ENCODE measurements at places on chromosomes 5 and 9.

DNA sequence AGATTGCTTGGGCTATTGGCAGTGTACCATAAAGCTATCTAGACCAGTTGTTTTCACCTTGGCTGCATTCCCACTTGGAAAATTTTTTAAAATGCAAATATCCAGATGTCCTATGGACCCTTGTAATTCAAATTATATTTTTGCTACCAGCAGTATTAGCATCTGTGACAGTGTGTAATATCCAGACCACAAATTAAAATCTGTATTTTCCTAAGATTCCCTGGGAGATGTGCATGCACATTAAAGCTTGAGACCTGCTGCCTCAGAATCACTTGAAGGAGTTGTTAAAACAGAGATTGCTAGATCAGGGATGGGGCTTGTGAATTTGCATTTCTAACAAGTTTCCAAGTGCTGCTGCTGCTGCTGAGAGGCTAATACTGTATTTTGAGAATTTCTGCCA lies 381.2 kb upstream of the PDE4D start:
- DNase-seq: no peak

- DNase-seq: peak; percentile 25
Observed at GRCh38 chr9:135701959-135702721, at the start of gene KCNT1. TSS of gene KCNT1 (plus strand) at chr9:135702185. CDS start at chr9:135702259, 74 bp downstream.

GRCh38 chr5:108418197-108418596 lies 36.3 kb upstream of the FBXL17 start:
- DNase-seq: no peak

- DNase-seq: no peak
Observed at GRCh38 chr5:54552446-54552845, 34.9 kb downstream of the SNX18 start.

DNA sequence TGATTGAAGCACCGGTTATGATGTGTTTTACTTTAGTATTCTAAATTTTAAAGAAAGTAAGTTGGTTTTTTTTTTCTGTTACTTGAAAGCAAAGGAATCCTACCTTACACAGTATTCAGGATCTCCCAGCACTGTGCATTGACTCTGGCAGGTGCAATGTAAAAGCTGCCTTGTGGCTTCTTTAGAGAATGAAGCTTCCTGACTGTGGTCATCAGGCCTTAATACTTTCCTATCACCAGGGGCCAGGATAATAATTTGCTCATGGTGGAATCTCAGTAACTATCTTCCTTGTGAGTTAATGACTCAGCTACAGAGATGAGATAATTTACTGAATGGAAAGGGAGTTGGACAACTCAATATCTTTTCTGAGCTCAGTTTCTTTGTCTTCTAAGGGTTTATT lies 435.5 kb upstream of the ZNF608 start:
- no peak for DNase-seq

All from hematopoietic multipotent progenitor cell treated with erythropoietin and hydrocortisone succinate and interleukin-3 and kit ligand, for 17 days (in vitro differentiated cells).